Activated CD8-positive, alpha-beta T cell treated with anti-CD3 and anti-CD28 coated beads for 36 hours (primary cell): ENCODE measurements at places on chromosomes 6 and 20. TPM values are rescaled to one million over a fixed set of nuclear protein-coding genes. Genes with fewer than 3 reads are reported as not detected.

TNFRSF6B gene
- not detected for total RNA-seq

FITM2 gene
- 2.1 TPM for total RNA-seq

TRIM40 gene
- not detected for total RNA-seq

CDH4 gene
- total RNA-seq = 0.11 TPM

TREML1 gene
- not detected for total RNA-seq

CFAP206 gene
- total RNA-seq = not detected

SLC35F1 gene
- 0.09 TPM for total RNA-seq
